Activated CD4-positive, alpha-beta T cell treated with anti-CD3 and anti-CD28 coated beads, Interleukin-2, amount 10 ng/mL, durations not matched to agents 7 days and 5 days (primary cell): ENCODE measurements at places on chromosomes 4 and X. TPM values are rescaled to one million over a fixed set of nuclear protein-coding genes. Genes with fewer than 3 reads are reported as not detected.

DNA sequence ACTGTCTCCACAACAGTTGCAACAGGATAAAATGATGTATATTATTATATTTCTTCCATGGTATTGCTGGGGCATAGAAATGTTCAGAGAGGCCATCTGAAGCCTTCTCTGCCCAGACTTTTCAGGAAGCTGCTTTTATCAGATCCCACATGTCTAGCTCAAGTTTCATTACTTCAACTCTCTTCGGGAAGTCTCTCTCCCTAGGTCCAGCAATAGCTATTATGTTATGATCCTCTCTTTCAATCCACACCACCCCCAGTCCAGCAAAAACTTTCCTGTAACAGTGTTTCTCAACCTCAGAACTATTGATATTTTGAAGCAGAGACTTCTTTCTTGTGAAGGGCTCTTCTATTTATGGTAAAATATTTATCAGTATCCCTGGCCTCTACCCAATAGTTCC is 44.9 kb downstream of the CXCL1 start:
- no peak overlapping the region for H3K4me3 ChIP-seq
- DNase-seq = no peak
- H3K36me3 ChIP-seq = no peaks in the 10 kb centered on the region
- no peak overlapping the region for H3K27ac ChIP-seq
- no peaks in the 10 kb centered on the region for H3K4me1 ChIP-seq

GABRA4 gene
- total RNA-seq = not detected

GRCh38 chrX:83508526-83509253 is 600 bp downstream of the POU3F4 start:
- no peaks in the 10 kb centered on the region for H3K4me1 ChIP-seq
- no peak for DNase-seq
- peaks cover 2% of the 10 kb centered on the region for H3K36me3 ChIP-seq

GRCh38 chr4:128552586-128552907 is 257.0 kb upstream of the JADE1 start:
- H3K27ac ChIP-seq = no peak overlapping the region
- H3K36me3 ChIP-seq = no peaks in the 10 kb centered on the region
- peaks cover 13% of the 10 kb centered on the region for H3K4me1 ChIP-seq

- peaks cover 20% of the 10 kb centered on the region for H3K27me3 ChIP-seq
- H3K36me3 ChIP-seq = no peaks in the 10 kb centered on the region
- no peak overlapping the region for H3K27ac ChIP-seq
- no peak overlapping the region for H3K4me3 ChIP-seq
- no peaks in the 10 kb centered on the region for H3K4me1 ChIP-seq
Measured at GRCh38 chr4:121326597-121326996, 54.2 kb downstream of the QRFPR start.
